ENCODE measurements at places on chromosomes 5 and 9.

DNA sequence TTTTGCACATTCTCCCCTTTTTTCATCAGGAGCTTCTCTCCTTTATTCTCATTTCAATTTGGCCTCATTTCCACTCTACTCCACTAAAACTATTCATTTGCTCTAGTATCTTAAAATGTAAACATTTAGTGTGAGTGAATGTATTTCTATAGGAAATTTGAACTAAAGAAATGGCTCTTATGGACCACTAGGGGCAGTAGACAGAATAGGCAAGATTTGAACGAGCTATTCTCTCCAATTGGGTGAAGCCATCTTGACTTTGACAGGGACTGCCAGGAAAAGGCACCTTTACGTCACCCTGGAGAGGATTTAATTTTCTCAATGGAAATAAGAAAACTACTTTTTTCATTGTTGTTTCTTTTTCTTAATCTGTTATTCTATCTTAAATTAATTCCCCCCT, 666.3 kb downstream of the DNAH5 start:
- no peak for DNase-seq

DNA sequence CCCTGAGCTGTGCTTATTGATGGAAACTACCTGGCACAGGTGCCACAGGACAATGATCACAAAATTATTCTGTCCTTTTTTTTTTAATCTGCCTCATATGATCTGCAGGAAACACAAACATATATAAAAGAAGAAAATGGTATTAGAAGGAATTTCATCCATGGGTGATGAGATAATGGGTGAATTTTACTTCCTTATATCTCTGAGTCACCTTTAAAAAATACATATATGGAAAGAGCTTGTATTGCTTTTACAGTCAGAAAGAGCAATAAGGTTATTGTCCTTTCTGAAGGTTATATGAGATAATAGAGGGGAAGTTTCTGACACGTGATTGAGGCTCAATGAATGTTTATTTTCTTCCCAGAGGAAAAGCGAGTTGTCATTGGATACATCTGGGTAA, 31.6 kb downstream of the NEURL1B start:
- DNase-seq = no peak

GRCh38 chr5:77066823-77067442, 20.2 kb downstream of the ZBED3 start:
- no peak for DNase-seq

GRCh38 chr9:121744687-121745395, 93.4 kb downstream of the DAB2IP start:
- no peak for DNase-seq

GRCh38 chr5:8892926-8893325, 652.9 kb downstream of the SEMA5A start:
- no peak for DNase-seq

DNA sequence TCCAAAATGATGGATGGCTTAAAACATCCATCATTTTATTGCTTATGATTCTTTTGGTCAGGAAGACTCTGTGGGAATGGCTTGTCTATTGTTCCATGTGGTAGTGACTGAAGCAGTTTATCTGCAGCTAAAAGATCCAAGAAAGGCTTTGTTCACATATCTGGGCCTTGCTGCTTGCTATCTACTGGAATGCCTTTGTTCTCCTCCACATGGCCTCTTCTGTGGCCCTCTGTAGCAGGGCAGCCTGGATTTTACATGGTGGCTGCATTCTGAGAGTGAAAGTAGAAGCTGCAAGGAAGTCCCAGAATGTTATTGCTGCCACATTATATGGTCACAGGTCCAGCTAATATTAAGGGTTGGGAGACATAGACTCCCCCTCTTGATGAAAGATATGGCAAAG, 35.1 kb downstream of the DMXL1 start:
- no peak for DNase-seq

DNA sequence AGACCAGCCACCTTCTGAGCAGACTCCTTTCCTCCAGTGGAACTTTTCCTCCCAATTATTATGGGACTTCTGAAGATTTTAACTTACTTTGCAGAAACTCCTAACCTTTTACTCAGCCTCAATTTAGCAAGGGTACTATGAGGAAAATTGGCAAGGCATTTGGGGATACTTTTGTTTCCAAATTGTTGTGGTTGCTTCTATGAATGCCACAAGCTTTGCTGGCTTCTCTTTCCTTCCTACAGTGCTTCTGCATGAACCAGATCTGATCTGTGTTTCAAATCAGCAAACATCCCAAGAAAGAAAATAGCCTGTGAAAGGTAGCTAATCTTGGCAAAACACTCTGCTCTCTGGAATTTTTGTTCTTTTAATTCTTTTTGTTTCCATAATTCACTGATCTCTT, 57.3 kb upstream of the TAF11L2 start:
- DNase-seq = no peak

GRCh38 chr5:18744441-18744840, 1110.2 kb downstream of the TAF11L14 start:
- DNase-seq = no peak

DNA sequence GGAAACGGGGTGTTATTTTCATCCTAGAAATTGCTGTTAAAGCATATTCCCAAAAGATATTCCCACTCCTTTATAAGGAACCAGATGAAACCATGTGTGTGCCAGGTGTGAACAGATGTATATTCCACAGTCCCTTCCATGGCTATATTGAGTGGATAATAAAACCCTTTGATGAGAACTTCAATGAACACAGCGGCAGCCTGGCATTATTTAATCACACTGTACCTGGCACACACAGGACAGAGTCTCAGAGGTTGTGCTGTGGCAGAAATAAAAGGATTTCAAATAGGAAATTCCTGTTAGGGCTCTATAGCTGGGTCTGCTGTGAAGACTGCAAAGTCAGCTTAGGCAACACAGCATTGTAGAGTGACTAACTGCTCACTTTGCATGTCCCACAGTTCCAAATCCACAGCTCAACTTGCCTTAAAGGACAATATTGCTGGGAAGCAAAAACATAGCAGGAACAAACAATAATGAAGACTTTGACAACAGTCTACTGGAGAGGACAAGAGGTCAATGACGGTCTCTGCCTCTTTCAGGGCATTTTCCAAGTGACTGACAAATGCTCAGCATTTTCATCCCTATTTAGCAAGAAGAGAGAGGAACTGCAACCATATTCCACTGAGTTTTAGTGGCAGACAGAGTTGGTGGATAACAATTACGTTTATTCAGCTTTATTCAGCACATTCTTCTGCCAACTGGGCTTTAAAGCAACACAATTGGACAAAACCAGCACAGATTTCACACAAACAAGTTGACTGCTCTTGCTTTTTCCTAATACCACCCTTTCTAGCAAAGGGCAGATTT, 255.7 kb upstream of the RGMB start:
- DNase-seq = no peak

DNA sequence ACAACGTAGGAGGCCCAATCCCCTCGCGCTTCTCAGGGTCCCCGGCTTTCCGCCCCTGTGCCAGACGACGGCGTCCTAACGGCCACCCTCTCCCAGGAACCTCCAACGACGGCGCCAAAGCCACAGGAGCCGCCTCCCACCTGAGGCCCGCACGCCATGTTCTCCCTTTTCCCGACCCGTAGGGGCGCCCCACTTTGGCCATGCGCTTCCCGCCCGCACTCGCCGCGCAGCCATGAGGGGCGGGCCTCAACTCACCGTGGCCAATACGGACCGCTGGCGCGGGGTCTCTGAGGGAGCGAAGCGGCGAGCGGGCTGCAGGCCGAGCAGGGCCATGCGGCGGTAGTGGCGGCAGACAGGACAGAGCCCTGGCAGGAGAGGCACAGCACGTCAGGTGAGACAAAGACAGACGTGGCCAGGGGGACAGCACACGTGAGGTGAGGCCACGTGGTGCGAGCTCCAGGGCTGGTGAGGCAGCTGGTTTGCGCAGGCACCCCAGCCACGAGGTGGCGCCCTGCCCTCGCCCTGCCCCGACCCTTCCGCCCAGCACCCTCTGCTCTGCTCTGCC, 1005.5 kb upstream of the PTPRD start:
- no peak for DNase-seq

GRCh38 chr5:124671193-124671592, 75.2 kb downstream of the ZNF608 start:
- DNase-seq = no peak

GRCh38 chr9:131690941-131691573, 48.8 kb downstream of the RAPGEF1 start:
- no peak for DNase-seq

DNA sequence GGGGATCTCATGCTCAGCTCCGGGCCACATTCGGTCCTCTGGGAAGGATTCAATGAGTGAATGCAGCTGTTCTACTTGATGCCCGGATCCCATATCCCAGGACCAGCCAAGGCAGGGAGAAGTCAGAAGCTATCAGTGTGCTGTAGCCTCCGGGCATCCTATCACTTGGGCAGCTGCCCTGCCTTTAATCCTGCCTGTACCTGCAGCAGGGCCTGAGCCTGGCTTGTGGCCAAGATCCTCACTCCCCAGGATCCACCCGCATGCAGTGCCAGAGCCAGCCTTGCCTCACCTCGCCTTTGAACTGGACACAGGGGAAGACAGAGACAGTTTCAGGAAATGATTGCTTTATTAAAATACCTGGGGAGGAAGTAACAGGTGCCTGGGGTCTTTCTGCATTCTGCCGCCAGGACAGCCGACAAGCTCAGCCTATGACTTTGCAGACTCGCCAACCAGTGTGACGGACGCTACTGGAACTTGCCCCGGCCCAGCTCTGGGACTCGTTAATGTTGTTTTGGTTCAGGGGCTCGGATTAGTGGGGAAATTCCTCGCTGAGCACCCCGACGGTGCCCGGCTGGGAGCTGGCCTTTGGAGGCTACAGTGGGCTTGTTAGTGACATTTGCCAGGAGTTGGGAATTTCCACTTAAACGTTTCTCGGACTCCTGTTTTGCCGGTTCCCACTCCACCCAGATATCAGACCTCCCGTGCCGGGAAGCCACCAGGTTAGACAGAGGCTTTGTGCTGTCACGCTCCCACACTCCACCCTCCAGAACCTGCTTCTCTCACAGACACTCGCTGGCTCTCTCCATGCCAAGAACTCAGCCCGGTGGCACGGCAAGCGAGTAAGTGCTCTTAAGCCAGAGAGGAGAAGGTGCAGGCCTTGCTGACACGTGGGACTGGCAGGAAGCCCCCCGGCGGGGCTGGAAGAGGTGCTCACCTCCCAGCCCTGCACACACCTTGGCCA, 721 bp downstream of the PTGES start:
- DNase-seq = peak; percentile 15

GRCh38 chr5:67187006-67187715, 9.4 kb downstream of the CD180 start:
- DNase-seq = no peak

DNA sequence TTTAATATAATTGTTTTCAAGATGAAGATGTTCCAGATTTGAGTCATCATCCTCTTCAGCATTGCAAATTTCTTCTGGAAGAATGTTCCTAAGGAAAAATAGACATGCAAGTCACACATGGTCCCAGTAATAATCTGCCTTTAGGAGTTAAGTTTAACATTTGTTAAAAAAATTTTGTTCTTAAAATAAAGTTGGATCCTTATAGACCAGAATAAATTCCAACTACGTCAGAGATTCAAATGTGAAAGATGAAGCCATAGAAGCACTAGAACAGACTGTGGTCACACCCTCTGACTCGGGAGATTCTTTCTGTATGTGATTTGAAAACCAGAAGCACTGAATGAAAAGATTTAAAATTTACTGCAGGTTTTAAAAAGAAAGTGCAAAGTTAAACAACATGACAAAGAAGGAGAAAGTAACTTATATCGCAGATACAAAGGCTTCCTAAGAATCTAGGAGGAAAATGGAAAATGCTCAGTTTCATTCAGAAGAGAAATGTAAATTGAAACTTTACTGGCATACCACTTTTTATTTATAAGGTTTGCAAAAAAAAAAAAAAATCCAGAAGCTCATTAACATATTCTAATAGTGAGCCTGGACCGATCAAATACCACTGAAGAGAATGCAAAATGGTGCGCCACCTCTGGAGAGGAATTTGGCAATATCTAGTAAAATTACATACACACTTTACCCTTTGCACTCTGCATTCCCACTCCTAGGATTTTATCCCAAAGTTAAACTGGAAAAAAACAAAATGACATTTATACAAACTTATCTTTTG, 14.3 kb upstream of the ASPN start:
- DNase-seq = no peak

- peak; percentile 66 for DNase-seq
These were observed 289.4 kb downstream of the EFNA5 start for GRCh38 chr5:107381189-107381856.

Data from SHP77 treated with DMSO at 0.1 percent for 48 hours (cell line).